ENCODE measurements at places on chromosomes 7 and 10.

- no peak for DNase-seq
Observed at GRCh38 chr7:155524018-155524556, 22.3 kb downstream of the CNPY1 start.

GRCh38 chr7:158734861-158735260 is 30.3 kb upstream of the NCAPG2 start:
- no peak for DNase-seq

DNA sequence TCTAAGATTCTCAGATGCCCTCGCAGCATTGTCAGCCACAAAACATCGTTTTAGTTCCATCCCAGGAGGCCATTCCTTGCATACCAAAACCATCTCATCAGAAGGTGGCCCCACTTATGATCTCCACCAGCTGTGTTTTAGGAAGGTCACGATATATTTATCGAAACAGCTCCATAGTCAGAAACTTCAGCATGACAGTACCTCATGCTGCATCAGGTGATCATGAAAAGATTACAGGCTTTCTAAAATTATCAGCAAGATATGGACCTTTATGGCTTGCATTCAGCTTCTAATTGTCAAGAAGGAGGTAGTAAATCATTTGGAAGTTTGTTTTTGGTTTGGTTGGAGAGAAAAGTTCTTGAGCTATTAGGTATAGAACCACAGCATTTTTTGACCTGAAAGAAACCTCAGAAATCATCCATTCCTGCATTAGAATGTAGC is 20.0 kb downstream of the JAZF1 start:
- DNase-seq = peak; percentile 50

DNA sequence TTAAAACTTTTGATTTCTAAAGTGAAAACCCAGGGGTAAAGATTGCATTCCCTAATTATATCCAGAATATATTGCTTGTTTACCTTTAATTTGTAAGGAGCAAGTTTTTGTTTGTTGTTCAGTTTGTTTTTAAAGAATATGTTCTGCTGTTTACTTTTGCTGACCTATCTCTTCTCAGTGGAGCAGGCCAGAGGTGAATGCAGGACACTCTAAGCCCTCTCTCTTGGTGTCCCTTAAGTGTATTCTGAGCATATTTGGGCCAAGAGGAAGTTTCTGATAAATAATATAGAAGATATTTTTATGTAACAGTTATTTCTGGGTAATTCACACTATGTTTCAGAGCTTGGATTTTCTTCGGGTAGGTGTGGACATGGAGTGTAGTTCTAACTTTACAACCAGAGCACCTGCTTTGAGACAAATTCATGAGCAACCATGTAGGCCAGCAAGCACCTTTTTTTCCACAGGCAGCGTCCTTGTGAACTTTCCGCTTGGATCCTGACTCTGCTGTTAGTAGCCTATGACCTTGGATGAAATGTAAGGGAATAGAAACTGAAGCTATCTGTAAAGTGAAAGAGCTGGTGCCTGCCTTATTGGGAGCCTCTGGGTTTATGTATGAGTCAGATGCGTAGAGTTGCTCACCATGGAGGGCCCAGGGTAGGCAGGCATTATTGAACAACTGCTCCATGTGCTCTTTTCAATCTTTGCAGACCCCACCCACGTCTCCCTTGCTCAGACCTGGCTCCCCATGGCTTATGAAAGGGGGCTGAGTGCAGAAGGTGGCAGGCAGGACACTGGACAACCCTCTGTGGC is 16.1 kb downstream of the OGDH start:
- DNase-seq = peak; percentile 53

- DNase-seq = no peak
Observed at GRCh38 chr7:122543891-122544290, 155.0 kb downstream of the RNF133 start.

- no peak for DNase-seq
Observed at GRCh38 chr10:118926441-118926840, 103.1 kb upstream of the NANOS1 start.

DNA sequence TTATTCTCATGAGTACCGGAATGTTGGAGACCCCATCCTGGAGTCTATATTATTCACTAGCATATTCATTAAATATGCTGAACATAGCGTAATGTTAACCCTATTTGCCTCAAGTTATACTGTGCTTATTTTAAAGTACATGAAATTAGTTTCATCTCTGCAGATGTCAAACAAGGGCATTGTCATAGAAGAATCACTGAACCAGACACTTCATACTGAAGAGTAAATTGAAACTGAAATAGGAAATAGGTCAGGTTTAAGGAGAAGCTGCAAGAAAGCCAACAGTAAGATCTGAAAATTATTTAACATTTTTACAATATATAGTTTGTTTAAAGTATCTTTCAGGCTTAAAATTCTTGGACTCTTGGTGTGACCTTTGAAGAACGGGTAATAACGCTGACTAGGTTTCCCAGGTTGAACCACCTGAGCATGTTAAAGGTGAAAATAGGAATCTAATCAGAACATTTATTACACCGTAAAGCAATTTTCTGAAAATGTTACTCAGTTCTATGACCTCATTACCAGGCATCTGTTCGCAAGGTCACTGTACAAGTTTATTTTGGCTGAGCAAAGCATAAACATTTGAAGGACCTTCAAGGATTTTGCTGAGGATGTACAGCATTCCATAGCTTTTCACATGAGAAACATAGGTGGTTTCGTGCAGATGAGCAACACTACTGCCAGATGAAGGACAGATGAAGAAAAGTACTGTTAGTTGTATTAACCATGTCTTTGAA is 82.7 kb downstream of the REEP3 start:
- DNase-seq = no peak

- DNase-seq = no peak
Observed at GRCh38 chr10:43162604-43163003, 24.4 kb downstream of the CSGALNACT2 start.

DNA sequence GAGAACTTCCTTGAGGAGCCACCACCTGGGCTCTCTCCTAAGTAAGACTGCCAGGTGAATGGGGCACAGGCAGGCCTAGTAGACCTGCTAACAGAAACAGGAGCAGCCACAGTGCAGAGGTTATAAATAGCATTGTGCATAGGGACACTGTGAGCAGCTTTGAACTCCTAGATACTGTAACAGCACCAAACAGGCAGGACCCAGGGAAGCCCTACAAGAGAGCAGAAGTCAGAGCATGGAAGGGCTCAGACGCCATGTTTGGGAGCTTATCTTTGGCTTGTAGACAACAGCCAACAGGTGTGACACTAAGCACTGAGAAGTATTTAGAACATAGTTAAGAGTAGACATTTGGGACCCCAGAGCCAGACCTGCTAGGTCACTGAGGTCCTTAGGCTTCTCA is 14.5 kb downstream of the XRCC2 start:
- DNase-seq = no peak

- DNase-seq = peak; percentile 91
Observed at GRCh38 chr10:43845121-43845520, 196.4 kb upstream of the ZNF32 start.

GRCh38 chr7:136617176-136617575 is 251.3 kb upstream of the CHRM2 start:
- DNase-seq = peak; percentile 38

GRCh38 chr10:88792661-88793060 is 9.9 kb upstream of the LIPM start:
- DNase-seq = peak; percentile 83

- no peak for DNase-seq
Observed at GRCh38 chr7:51620706-51621105, 304.1 kb upstream of the COBL start.

GRCh38 chr10:110304394-110304779 is 333 bp downstream of the SMNDC1 start:
- DNase-seq = peak; percentile 19

Measured in M059J (cell line).